H1 (cell line): ENCODE measurements at places on chromosomes 2 and 18.

DNA sequence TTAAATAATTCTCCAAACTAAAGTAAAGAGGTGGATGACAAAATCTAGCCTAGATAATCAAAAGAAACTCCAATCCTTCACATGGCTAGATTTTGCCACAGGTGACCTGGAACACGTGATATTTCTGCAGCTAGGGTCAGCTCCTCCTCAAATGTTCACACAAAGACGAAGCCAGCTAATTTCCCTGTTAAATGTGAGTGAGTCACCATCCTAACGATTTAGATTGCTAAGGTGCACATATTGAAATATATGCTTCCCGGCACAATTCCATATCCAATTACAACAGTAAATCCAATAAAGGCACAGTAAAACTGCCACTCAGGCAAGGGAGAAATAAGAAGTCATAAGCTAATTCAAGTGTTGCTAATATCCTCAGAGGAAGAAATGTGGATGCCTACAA, 28.7 kb downstream of the IKZF2 start:
- DNase-seq = no peak

DNA sequence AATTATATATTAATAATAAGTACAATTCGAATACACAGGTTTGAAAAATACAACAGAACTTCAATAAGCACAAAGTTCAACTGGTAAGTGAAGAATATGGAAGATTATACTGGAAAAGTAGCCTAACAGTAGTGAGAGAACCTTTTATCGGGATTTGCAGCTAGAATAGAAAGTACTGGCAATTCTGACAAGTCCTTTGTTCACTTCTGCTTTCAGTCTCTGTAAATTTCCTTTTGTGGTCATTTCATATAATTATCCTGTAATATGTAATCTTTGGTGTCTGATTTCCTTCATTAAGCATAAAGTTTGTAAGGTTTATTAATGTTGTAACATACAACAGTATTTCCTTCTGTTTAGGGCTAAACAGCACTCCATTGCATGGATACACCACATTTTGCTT, 67.2 kb downstream of the CUL3 start:
- DNase-seq = no peak

- DNase-seq = no peak
Measured at GRCh38 chr2:225895126-225895525, 495.6 kb downstream of the NYAP2 start.

GRCh38 chr2:165469417-165469816, at the start of gene CSRNP3:
Gene CSRNP3 (plus strand): TSS chr2:165469698. CDS start chr2:165595066, 125,368 bp downstream.
- DNase-seq = peak; percentile 33

- DNase-seq = no peak
Measured at GRCh38 chr2:145207884-145208283, 688.0 kb upstream of the ZEB2 start.

GRCh38 chr2:73072129-73072395, 550 bp upstream of the SFXN5 start:
- DNase-seq = no peak

DNA sequence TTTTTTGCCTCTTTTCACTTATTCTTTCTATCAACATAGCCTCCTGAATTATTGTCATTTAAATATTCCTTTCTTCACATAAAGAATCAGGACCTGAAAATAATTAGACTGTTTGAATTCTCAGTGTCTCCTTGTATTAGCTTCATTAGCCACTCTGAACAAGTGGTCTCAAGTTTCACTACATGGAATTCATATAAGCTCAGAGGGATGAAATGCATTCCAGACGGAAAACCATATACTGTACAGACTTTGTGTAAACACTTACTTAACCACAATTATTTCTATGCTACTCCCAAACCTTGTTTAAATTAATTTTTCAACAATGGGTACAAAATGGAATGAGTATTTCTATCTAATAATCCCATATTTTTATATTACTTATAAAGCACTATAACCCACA, 53.4 kb downstream of the CHN1 start:
- DNase-seq = no peak

- DNase-seq = peak; percentile 35
Measured at GRCh38 chr2:68749345-68749744, 14.7 kb downstream of the ARHGAP25 start.

DNA sequence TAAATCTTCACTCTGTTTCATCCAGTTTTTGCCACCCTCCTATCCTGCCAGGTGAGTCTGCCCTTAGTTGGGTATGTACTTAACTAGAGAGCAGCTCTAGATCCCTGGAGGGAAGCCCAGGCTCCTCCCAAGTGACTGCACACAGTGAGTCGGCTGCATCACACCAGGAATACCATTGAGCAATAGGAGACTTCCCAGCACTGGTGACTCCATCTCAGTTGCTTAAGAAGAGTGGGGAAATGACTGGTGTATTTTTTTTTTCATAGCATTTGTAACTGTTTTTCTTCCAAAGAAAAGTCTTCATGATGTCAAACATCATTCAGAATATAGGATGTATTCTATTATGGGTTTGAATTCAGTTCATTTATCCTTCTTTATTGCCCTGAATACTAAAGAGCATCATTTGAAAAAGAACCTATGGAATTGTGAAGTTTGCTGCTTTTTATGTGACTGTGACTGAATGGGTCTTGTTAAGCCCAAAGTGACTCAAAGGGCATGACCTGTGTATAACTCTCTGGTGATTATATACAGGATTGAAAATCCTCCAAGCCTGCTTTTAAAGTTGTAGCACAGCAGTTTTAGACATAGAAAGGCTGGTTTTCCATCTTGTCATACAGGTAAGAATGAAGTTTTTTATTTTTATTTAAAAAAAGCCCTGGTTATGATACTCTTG, 84.3 kb downstream of the MAP3K20 start:
- DNase-seq = peak; percentile 10

DNA sequence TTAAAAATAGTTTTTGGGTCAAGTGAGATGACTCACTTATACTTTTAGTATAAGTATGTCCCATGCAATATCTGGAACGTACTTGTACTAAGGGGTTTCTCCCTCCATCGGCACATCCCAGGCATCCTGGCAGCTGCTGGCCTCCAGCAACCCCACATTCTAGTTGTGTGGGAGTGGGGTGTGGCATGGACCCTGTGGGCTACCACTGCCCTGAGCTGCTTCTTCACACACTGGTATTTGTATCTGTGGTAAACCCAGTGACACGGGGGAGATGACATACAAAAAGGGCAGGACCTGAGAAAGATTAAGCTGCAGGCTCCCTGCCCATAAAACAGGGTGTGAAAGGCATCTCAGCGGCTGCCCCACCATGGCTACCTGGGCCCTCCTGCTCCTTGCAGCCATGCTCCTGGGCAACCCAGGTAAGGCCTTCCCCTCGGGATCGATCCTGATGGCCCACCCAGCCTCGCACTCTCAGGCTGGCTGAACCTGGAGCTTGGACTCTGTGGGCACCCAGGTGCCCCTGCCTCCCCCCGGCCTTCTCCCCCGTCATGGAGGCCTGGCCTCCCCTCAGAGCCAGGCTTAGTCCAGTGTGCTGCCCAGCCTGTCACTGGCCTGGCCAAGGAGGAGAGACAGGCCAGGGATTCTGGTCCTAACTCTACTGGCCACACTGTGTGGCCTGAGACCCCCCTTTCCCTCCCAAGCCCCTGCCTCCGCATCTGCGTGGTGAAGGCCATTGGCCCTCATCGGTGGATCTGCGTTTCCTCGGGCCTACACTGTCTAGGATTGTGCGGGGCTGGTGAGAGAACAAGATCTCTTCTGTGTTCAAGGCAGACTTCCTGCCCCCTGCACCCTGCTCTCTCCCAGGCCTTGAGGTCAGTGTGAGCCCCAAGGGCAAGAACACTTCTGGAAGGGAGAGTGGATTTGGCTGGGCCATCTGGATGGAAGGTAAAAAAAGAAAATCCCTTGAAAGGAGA, at the start of gene GNLY:
Gene GNLY (plus strand): TSS at position 307 of the 974 bp plus-strand sequence. CDS start 61 bp downstream, at position 368.
- DNase-seq = no peak

DNA sequence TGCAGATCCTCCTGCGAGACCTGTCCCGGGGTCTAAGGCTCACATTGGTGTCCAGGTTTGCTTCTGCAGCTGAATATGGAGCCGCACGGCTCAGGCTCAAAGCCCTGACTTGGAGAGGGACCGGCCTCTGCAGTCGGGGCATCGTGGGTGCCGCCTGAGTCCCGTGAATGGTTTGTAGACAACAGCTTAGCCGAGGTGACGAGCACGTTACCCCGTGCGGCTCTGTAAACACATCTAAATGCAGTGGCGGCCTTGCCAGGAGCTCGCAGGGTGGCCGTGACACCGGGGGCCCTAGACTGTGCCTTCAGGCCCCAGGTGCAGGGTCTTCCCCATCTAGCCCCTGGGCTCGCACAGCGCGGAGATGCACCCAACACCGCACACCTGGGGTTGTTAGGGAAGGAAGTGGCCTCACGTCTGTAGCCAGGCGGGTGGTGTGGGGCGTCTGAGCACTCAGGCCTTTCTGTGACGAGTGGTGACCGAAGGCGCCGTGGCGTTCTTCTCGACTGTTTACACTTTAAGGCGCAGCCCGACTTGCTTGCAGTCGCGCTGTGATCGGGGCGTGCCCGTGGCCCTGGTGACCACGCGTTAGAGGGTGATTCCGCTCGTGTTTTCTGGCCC, 91.6 kb downstream of the NFATC1 start:
- no peak for DNase-seq

GRCh38 chr2:84613082-84613481, 96.8 kb downstream of the DNAH6 start:
- DNase-seq = no peak

DNA sequence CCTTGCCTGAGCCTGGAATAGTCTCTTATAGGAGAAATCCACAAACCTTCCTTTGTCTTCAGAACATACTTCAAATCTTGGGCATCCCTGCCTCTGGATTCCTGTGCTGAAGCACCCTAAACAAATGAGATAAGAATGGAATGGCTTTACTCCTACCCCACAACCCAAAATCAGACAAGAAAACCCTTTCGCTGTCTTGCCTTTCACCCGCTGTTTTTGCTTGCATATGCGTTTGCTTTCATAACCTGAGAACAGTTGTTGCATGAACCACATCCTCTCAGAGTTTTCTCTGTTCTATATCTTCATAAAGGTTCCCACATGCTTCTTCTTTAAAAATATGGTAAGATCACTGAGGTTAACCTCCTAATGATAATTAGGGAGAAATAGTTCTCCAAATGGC, 132.1 kb upstream of the MAP3K20 start:
- DNase-seq = no peak

- DNase-seq = no peak
Measured at GRCh38 chr18:26656944-26657536, 108.7 kb upstream of the KCTD1 start.

DNA sequence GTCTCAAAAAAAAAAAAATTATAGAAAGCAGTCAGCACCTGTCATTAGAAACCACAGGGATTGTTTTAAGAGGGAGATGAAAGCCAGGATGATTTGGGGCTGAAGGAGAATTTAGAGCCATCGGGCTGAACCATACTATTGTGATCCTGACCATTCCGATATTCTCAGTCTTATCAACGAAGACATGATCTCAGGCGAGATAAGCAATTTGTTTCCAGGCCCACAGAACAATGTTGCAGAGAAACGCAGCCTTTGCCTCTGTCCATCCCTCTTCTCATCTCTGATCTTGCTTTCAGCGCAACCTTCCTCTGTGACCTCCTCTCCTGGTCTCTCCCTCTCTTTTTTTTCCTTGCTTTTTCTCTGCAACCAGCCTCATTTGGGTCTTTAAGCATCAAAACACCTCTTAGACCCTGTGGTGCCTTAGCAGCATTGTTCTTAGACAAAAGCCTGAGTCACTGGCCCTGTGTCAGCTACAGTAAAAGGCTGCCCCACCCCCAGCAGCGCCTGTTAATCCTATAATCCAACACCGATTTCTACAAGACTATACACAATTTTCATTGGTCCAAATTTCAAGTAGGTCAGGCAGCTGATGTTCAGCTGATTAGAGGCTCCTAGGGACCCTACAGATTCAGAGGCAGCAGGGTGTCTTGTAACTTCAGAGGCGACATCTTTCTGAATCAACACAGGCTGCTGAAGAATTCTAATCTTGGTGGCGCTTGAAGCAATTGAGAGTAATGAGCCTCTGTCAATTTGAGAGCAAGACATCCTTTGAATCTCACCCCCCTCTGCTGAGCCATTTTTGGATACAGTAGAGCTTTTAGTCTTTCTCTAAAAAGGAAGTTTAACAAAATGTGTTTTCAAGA, 206.0 kb downstream of the NCK2 start:
- DNase-seq = peak; percentile 23

DNA sequence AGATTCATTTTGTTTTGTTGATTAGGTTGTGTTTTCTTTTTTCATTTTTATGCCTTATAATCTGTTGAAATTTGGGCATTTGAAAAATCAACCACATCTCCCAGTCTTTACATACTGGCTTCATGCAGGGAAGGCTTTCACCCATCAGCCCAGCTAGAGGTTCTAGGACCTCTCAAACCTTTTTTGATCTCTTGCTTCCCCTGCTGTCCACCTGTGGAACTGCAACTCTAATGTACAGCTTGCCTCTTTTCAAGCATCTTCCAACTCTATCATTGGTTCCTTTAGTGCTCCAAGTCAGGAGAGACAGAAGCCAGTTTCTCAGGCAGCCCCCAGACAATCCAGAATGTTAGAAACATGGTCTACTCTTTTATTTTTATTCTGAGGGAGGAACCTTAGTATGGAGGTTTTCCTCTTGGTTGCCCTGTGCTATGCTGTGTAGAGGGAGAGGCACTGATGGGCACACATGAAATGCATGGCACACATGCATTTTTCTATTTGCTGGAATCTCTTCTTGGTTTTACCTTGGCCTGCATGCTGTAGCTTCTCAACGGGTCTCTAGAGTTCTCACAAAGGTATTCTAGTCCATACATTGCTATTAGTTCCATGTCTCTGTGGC, 107.2 kb upstream of the L3MBTL4 start:
- DNase-seq = peak; percentile 85

DNA sequence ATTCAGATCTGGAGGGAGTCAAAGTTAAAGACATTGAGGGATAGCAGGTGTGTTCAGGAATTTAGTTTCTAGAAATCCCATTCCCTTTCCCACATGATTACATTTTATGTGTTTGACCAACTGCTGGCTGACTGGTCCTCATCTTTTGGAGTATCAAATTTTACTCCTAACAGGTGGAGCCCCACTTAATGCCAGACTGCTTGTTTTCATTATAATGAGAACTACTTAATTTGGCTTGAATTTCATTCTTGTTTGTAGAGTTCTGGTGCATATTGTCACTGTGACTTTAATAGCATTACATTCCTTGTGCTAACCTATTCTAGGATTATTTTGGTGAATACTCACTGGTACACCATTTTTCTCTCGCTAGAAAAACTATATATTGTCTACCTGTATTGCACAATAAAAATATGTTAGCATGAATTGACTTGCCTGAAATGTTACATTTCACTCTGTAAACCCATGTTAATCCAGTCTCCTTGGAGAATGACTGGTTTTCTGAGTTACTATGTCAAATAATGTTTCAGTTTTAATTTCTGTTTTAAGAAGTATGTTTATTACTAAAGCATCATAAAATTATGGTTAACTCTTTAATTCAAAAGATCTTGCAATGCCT, 98.2 kb downstream of the TANC1 start:
- no peak for DNase-seq

DNA sequence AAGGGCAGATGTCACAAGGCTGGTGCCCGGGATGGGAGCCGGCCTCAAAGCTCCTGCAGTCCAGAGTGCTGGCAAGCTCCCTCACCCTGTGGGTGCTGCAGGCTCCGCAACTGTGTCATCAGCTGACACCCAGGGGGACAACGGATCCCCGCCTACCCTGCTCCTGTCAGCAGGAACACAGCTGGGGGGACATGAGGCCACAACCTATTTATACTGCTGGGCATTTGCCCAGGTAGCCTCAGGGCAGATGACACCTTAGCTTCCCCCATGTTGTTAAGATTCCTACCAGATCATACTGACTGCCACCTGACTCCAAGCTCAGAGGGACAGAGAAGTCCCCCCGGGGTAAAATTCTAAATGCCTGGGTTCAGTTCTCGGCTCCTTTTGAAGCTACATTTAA, 1.2 kb downstream of the ANKRD23 start:
- DNase-seq = no peak

- no peak for DNase-seq
Measured at GRCh38 chr2:128410035-128410757, 91.5 kb upstream of the HS6ST1 start.

- peak; percentile 23 for DNase-seq
Measured at GRCh38 chr18:75407468-75408437, 19.8 kb downstream of the SMIM21 start.
